ENCODE measurements at places on chromosomes 6 and 20. TPM values are rescaled to one million over a fixed set of nuclear protein-coding genes. Genes with fewer than 3 reads are reported as not detected.

ULBP2 gene
- 0.24 TPM for total RNA-seq

ATF6B gene
- 43.1 TPM for total RNA-seq

IPCEF1 gene
- total RNA-seq = not detected

KATNA1 gene
- 19.7 TPM for total RNA-seq

CGAS gene
- 7.1 TPM for total RNA-seq

RHAG gene
- not detected for total RNA-seq

TMEM244 gene
- not detected for total RNA-seq

SLC17A5 gene
- total RNA-seq = 21.2 TPM

MLIP gene
- not detected for total RNA-seq

AGPAT4 gene
- 6.6 TPM for total RNA-seq

OR12D3 gene
- not detected for total RNA-seq

FHL5 gene
- not detected for total RNA-seq

SMOC2 gene
- not detected for total RNA-seq

KCNS1 gene
- not detected for total RNA-seq

OR2H1 gene
- not detected for total RNA-seq

HDGFL1 gene
- total RNA-seq = not detected

GJA10 gene
- not detected for total RNA-seq

ATP9A gene
- 22.1 TPM for total RNA-seq

TSPO2 gene
- total RNA-seq = not detected
